Choroid plexus epithelial cell (primary cell): ENCODE measurements at places on chromosomes 1 and 21.

GRCh38 chr1:183416850-183417771 lies 1.1 kb downstream of the NMNAT2 start:
- peak; percentile 65 for DNase-seq

GRCh38 chr1:171953835-171954234 lies 112.5 kb downstream of the DNM3 start:
- no peak for DNase-seq

GRCh38 chr1:160539990-160540858 lies 17.2 kb upstream of the SLAMF6 start:
- DNase-seq: no peak

GRCh38 chr1:245704765-245705164 lies 550.0 kb downstream of the KIF26B start:
- DNase-seq: peak; percentile 50

DNA sequence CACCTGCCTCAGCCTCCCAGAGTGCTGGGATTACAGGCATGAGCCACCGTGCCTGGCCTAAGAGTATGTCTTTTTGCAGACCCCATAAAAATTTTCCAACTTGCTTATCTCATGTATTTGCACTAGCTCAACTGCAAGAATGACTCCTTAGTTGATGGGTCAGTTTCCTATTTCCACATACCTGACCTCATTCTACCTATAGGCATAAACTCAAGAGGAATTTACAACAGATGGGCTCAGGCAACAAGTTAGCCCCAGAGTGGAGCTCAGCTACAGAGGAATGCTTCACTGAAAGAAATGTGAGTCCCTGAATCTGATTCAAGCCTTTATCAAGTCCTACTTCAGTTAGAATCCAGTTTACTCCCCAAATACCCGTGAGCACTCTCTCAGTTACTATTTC lies 5.3 kb upstream of the SLC37A1 start:
- no peak for DNase-seq

DNA sequence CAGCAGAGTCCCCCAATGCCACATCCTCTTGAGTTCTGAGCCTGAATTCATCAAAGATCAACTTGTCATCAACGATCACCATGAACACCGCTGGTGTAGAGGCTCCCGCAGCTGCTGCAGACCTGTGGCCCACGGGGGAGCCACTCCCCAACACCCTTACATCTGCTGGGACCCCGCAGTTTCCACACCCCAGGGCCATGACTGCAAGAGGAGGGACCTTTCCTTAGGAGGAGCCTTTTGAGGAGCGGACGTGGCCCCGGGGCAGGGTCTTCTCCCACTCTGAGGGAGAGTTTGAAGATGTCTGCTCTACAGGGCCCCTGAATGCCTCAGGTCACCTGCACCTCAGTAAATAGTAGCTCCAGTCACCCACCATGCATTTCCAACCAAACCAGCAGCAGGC lies 2.7 kb downstream of the PRDM15 start:
- no peak for DNase-seq

GRCh38 chr21:45490049-45490731 lies 52.0 kb downstream of the SLC19A1 start:
- DNase-seq: no peak

GRCh38 chr1:12161324-12161661 lies 5.5 kb upstream of the TNFRSF1B start:
- no peak for DNase-seq

- peak; percentile 23 for DNase-seq
Measured at GRCh38 chr1:44417351-44418021, 12.4 kb downstream of the RNF220 start.

GRCh38 chr21:43933199-43933598 lies 68.2 kb downstream of the AGPAT3 start:
- DNase-seq: no peak

GRCh38 chr1:210344706-210345105 lies 16.0 kb downstream of the HHAT start:
- no peak for DNase-seq

DNA sequence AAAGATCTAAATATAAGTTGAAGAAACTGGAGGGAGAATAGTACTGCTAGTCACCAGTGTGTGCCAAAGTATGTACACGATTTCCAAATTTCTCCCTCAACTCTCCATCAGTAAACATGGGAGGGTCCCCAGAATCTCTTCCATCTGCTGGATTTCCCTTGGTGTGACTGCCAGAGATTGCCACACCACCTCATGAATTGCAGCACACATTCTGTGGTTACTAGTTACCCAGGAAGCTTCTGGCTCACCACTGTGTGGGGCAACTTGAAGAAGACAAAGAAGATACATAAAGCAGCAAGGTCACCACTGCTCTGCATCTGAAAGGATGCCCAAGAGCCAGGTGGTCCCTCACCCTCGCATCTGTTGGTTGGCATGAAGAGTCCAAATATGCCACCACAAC lies 191.7 kb upstream of the ESRRG start:
- DNase-seq: peak; percentile 39

GRCh38 chr1:56430141-56430839 lies 149.1 kb downstream of the PLPP3 start:
- no peak for DNase-seq

- DNase-seq: no peak
Measured at GRCh38 chr21:42350318-42350910, 380 bp downstream of the TFF2 start.

DNA sequence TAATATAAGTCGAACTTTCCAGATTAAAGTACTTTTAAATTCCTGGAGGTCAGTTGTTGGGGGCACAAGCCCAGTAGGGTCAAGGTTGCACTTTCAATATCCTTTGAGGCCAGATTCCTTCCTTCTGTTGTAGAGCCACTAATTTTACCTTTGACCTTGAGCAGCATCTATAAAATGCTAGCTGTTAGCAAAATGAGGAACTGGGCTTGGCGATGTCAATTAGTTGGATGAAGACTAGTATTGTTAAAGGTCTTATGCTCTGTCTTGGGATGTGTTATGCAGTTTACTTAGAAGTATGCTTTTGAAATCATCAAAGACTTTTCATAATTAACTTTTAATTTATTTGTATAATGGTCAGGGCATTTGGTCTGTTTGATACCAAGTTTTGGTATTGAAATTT lies 425.9 kb upstream of the PROX1 start:
- DNase-seq: no peak

DNA sequence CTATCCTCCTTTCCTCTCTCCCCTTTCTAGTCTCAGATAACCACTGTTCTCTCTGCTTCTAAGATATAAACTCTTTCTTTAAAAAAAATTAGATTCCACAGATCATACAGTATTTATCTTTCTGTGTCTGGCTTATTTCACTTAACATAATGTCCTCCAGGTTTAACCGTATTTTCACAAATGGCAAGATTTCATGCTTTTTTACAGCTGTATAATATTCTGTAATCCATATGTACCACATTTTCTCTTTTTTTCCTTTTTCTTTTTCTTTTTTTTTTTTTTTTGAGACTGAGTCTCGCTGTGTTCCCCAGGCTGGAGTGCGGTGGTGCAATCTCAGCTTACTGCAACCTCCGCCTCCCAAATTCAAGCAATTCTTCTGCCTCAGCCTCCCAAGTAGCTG lies 5.1 kb upstream of the SLC16A1 start:
- no peak for DNase-seq

GRCh38 chr1:236677641-236678235 lies 8.6 kb upstream of the ACTN2 start:
- peak; percentile 13 for DNase-seq

DNA sequence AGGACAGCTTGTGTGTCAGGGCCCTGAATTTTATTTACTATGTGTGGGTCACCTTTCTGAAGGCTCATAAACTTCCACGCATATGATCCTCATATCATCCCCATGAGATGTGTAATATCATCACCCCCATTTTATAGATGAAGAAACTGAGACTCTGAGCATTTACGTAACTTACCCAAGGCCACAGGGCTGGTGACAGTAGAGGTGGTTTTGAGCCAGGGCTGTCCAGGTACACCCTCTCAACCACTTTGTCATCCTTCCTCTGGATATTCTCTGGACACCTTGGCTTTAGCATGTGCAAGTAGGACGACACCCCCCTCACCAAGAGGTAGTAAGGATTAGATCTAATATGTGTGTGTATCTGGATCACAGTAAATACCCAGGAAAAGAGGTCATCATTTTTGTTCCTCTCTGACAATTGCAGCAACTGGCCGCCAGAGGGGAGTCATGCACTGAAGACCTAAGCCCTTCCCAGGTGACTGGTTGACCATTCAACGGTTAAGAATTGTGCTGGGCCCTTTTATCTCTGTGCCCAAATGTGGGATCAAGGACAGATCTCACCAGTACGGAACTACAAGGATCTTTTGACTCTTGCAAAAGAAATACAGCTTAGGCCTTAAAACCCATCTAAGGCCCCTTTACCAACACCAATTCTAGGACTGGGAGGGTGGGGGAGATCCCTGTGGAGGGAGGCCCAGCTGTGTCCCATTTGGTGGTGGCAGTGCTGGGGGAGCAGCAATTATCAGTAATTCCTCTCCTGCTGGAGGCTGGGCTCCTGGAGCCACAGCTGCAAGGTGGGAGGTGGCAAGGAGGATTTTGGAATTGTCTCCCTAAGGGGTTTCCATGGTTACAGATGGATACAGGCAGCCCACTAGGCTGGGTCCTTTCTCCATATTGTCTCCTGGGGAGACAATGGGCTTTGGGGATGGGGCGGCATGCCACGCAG lies 13.7 kb upstream of the E2F2 start:
- DNase-seq: peak; percentile 91

DNA sequence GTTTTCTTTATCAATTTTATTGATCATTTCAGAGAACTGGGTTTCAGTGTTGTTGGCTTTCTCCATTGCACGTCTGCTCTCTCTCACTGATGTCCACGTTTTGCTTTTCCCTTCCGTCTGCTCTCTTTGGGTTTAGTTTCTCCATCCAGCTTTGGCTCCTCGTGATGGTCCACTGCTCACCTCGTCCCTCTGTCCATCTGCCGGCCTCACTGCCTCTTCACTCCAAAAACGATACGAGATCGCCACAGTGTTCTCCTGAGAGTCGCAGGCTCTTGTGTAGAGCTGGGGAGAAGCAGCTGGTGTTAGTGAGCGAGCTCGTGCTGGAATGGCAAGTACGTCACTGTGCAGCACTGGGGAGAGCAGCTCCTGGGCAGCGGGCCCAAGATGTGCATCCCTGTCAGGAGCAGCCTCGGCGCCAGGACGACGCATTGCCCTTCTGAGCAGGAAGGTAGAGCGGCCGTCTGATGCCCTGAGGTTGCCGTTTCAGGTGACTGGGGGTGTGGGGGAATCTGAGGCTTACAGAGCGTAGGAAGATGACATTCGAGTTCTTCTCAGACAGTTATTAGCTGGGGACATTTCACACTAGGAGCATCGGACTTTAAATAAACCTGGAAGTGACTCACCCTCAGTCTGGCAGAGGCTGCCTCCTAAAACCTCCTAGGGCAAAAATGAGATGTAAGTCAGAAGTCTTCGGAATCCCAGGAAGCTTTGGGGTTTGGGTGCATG lies 31.4 kb upstream of the PCBP3 start:
- peak; percentile 82 for DNase-seq

DNA sequence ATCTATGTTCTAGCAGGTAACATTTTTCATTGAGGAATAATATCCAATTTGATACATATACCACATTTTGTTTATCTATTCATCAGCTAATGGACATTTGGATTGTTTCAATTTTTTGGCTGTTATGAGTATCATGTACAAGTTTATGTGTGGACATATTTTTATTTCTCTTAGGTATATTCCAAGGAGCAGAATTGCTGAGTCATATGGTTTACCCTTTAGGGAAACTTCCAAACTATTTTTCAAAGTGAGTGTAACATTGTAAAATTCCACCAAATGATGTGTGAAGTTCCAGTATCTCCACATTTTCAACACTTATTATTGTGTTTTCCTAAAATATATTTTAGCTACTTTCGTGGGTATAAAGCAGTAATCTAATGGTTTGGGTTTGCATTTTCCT lies 1789.9 kb downstream of the MRPL39 start:
- no peak for DNase-seq
